ENCODE measurements at places on chromosomes 3 and 15.

DNA sequence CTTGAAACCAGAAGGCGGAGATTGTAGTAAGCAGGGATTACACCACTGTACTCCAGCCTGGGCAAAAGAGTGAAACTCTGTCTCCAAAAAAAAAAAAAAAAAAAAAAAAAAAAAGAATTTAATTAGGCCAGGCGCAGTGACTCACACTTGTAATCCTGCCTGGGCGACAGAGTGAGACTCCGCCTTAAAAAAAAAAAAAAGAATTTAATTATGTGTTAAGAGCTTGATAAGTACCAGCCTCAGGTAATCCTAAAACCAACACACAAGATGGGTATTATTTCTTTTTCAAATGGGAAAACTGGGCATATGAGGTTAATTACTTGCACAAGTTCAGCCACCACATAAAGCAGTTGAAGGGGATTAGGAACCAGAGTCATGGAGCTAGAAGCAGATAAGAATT is 49.0 kb downstream of the PBRM1 start:
- DNase-seq: no peak

DNA sequence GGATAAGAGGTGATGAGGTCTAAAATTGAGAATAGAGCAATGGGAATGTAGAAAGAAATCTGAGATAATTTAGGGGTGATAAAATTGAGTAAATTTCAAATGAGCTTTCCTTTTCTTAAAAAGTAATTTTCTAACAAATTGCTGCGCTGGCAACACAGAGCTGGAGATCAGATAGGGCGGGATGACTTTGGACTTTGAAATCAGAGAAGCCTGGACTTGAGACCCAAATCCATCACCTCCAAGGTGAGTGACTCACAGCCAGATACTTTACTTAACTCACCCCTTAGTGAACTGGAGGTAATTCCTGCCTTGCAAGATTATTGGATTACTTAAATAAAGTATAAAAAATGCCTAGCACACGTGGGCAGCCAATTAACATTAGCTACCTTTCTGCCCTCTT is 80.8 kb downstream of the P2RY1 start:
- no peak for DNase-seq

DNA sequence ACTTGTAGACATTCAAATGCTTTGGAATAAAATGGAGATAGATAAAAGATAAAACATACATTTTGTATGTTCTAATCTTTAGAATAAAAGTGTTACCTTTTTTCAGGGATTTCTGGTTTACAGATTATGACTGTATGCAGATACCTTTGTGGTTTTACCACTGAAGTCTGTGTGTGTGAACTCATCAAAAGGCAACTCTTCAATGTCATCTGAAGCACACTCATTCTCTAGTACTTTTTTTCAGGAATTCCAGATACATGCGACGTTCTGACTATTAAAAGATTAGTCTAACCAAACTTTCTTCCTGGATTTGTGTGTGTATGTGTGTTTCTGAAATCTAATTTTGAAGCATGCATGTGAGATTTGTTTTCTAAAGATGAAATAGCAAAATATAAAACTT is 188.6 kb downstream of the NLGN1 start:
- no peak for DNase-seq

- DNase-seq: no peak
Observed at GRCh38 chr3:150384296-150385212, 23.5 kb upstream of the TSC22D2 start.

GRCh38 chr3:4644951-4645350 is 151.8 kb downstream of the ITPR1 start:
- DNase-seq: no peak

GRCh38 chr3:76222201-76222600 is 436.9 kb upstream of the ZNF717 start:
- no peak for DNase-seq

- no peak for DNase-seq
Observed at GRCh38 chr3:180466401-180467011, 135.5 kb upstream of the TTC14 start.

- DNase-seq: no peak
Observed at GRCh38 chr15:91408476-91409076, 308.5 kb downstream of the SV2B start.

- no peak for DNase-seq
Observed at GRCh38 chr15:96410175-96411055, 79.9 kb downstream of the NR2F2 start.

Measured in NCI-H1694 treated with DMSO at 0.1 percent for 48 hours (cell line).